ENCODE measurements at places on chromosomes 12 and 14.

- no peak for DNase-seq
These were observed 293.0 kb downstream of the SSPN start for GRCh38 chr12:26488351-26488750.

- DNase-seq = no peak
These were observed 441.9 kb upstream of the MGAT4C start for GRCh38 chr12:86697916-86698640.

DNA sequence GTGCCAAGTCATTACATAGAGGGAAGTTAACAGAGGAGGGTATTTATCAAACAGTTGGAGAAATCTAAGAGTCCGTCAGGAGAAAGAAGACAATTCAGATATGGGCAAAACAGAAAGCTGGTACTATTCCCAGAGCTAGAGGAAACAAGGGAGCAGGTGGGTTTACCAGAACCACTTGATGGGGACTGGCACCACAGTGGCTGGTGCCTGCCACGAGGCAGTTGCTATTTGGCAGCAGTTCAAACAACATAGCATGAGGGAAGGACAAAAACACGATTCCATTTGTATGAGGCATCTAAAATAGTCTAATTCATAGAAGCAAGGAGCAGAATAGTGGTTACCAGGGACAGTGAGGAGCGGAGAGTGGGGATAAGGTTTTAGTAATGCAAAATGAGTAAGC is 24.6 kb upstream of the KLRD1 start:
- DNase-seq = no peak

GRCh38 chr12:6556857-6557256 is 1.0 kb upstream of the IFFO1 start:
- DNase-seq = no peak

GRCh38 chr14:84694161-84694560 is 835.8 kb upstream of the FLRT2 start:
- DNase-seq = no peak

DNA sequence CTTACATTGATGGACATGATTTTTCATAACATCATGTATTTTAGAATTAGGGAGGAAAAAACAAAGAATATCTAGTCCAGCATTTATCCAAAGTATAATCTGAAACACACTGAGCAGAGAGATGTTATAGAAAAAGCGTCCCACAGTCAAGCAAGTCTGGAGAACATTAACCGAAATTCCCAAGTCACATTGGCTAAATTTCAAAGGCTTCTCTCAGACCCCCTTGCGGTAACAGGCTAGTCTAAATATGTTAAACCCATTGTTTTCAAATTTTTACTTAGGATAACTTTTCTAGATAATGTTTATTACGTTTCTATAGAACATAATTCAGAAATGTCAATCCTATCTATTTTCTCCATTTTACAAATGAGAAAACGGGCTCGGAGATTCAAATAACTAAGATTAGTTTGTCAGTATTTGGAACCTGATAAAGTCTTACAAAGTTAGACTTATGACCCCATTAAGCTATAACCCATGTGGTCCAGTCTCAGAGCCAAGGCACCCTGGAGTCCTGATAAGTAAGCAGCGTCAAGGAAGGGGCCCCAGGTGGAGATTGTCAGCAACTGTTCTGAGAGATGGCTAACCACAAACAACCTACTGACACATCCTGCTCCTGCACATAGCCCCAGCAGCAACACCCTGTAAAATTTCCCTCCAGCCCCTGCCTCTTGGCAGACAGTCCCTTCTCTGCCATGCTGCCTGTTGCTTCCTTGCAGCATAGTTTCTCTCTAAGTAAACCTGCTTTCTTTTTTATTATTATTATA is 220.6 kb upstream of the TMEM260 start:
- DNase-seq = no peak

DNA sequence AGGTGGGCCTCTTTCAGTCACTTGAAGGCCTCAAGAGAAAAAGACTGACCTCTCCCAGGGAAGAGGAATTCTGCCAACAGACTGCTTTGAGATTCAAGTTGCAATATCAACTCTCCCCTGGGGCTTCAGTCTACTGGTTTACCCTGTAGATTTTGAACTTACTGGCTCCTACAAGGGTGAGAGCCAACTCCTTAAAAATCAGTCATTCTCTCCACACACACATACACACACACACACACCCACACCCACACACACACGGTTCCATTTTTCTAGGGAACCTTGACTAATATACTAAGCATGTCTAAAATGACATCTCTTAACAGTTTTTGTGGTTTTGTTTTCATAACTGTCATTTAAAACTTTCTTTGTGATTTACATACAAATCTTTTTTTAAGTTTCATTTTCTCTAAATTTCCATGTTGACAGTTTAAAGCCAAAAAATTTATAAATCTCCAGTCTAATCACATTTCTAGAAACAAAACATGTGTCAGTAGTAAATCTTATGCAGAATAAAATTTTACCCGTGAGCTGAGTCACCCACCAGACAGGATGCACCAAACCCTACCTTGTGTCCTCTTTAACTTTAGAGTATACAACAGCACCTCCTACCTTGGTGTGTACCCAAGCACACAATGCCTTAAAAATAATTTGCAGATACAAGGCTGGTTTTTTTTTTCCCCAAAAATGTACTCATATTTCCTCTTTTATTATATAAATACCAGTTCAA is 394.6 kb downstream of the AEBP2 start:
- no peak for DNase-seq

GRCh38 chr14:55819610-55820304 is 239.8 kb downstream of the KTN1 start:
- DNase-seq = no peak

DNA sequence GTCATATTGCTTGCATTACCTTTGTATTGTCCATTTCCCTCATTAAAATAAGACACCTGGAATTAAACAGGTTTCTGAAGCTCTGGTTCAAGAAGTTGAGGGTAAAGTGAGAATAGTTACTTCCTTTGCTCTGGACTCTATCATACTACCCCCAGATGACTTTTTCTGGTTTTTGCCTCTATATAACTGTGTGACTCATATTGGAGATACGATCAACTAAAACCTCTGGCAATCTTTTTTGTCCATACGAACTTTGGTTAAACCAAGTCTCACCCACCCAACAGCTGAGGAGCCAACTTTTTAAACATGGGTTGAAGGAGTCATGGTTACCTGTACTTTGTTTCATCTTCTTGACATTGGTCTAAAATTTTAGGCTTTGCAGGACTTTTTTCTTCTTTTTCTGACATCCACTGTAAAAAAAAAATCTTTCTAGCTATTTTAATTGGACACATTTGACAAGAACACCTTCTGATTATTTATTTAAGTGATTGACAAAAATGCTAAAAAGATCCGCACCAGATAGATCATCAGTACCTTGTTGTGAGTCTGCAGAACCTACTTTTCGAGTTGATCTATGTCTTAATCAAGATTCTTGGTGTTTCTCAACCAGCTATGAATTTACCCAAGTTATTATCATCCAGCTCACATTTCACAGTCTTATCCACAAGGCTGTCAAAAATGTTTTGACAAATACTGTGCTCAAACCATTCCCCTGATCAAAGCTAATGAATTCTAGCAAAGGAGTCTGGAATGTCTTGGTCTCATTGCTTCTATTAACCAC is 166.0 kb downstream of the IPO8 start:
- no peak for DNase-seq

DNA sequence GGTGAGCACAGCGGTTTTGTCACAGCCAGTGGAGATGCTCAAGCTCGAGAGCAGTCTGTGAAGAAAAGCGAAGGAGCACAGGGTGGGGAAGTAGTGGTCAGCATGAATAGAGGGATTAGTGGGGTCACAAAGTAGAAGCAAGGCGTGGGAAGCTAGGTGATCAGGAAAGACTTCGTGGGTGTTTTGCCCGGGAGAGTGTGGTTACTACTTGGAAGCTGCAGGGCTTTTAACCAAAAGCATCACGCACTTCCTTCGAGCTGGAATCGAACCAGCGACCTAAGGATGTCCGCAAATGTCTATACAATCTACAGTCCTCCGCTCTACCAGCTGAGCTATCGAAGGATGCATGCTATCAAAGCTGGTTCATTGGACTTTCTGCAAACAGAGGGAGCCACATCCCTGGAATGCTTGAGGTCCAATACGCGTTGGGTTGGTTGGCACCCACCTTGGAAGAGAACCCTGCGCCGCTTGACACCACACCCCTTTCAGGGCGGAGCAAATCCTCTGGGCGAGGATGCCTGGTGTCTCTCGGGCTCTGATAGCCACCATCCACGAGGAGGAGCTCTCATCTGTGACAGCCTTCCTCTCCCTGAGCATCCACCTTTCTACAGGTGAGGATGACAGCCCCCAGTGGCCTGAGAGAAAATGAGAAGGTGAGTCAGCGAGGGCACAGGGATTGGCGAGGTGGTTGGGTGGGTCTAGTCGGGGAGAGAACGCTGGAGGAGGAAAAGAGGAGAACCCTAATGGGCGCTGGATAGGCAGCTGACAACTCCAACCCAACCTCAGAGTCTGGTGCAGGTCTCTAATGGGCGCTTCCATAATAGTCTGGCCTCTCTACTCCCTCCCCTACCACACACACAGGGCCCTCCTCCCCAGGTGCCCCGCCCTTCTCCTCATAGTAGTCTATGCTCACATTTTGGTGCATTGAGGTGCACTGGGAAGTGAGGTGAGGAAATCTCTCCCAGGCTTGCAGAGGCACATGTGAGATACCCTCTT is 16.0 kb upstream of the OR6S1 start:
- DNase-seq = no peak

DNA sequence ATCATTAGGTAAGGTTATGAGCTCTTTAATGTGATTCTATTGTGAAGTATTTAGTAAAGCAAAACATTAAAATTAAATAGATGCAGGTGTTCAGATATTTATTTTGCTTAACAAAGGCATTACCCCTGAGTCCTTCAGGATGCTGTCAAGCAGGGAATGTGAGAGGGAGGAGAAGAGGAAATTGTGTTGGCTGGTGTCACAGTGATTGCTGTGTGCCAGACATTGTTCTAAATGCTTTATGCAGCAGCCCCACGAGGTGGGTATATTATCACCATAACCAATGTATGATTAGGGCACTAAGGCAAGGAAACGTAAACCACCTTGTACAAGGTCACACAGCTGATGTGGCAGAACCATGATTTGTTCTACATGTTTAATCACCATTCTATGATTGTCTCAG is 80.1 kb downstream of the STAB2 start:
- no peak for DNase-seq

- no peak for DNase-seq
These were observed 272.0 kb downstream of the AKAP6 start for GRCh38 chr14:32601069-32601468.

DNA sequence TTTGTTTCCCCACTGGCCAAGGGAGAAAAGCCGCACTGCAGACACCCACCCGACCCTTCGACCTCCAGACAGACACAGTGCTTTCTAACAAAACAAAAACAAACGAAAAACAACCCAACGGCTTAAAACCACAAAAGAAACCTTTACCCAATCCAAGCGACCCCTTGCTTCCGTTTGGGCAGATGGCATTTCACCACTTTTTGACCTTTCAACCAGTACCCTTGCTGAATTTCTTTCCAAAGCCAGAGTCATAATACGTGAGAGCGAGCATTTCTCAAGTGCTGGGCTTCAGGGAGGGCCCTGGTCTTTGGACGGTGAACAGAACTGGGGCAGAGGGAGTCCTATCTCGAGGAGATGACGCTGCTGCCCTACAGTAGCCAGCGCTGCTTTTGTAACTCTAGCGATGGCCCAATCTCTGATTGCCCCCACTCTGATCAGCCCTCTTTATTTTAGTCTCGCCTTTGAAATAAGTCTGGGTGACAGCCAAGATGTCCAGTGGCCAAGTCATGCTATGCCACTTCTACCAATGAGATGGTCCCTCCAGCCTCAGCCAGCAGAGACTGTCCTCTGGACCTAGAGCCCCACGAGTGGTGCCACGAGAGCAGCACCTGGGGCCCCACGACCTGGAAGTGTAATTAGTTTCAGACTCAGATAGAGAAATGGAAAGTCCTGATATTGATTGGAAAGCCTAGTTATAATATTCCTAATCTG is 21.9 kb upstream of the ADIPOR2 start:
- DNase-seq = no peak

DNA sequence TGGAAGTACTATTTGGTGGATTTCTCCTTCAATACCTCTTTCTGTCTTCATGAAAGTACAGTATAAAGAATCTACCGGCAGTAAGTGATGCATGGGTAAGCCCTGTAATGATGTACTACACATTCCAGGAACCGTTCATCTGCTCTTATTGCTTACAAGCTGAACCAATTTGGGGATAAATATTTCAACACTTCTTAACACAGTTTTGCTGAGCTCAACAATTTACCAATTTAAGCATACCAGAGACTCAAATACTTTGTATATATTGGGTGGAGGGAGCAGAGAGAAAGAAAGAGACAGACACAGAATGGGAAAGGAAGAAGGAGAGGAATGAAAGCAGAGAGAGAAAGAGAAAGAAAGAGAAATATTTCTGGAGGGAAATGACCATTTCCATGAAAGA is 821.1 kb upstream of the FLRT2 start:
- no peak for DNase-seq

GRCh38 chr14:76877871-76878270 is 51.7 kb downstream of the LRRC74A start:
- no peak for DNase-seq

DNA sequence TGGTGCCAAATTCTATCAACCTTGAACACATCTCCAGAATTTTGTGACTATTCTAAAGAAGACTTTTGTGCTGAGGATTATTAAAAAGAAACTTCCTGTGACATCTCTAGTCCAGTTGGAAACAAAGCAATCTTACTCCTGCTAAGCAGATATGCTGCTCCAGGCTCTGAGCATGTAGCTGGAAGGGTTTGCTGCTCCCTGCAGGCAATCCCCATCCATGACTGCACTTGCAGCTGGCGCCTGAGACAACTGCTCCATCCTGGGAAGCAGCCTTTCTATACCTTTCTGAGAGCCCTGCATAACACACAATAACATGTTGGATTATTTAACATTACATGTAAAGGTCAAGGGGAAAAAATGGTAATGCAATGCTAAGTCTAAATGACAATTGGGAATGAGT is 105.1 kb downstream of the NDUFA12 start:
- no peak for DNase-seq

GRCh38 chr14:24941719-24942118 is 108.2 kb downstream of the STXBP6 start:
- DNase-seq = no peak

DNA sequence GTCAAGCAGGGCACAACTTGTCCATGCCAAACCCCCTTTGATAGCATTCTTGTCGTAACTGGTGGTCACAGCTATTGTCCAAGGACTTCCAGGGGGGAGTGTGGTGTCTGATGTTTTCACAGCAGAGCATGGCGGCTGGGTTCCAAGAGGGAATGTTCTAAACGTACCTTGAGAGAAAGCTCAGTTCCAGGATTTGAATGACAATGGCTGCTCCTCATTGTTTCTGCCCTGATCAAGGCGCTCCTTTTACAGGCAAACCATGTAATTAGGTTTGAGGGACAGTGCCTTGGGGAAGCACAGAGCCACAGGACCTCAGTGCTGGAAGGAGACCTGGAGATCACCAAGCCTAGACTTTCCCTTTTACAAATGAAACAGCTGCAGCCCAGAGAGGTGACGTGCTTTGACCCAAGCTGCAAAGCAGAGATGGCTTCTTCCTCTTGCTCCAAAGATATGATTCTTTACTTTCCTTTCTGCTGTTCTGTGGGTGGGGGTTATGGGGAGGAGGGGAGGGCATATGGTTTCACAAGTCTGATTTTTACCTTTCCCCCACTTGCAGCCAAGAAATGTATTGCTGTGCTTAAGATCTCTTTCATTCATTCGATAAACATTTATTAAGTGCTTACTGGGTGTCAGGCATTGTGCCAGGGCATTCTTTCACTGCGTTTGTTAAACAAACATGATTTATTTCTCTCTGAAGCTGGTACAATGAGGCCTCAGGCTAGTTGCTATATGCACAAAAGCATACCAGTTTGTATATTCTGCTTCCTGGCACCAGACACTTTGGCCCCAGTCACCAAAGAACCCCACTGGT is 172.8 kb downstream of the KTN1 start:
- no peak for DNase-seq
